ENCODE measurements at places on chromosomes 7 and 10.

GRCh38 chr10:15385552-15386455, 14.7 kb upstream of the FAM171A1 start:
- no peak for DNase-seq

DNA sequence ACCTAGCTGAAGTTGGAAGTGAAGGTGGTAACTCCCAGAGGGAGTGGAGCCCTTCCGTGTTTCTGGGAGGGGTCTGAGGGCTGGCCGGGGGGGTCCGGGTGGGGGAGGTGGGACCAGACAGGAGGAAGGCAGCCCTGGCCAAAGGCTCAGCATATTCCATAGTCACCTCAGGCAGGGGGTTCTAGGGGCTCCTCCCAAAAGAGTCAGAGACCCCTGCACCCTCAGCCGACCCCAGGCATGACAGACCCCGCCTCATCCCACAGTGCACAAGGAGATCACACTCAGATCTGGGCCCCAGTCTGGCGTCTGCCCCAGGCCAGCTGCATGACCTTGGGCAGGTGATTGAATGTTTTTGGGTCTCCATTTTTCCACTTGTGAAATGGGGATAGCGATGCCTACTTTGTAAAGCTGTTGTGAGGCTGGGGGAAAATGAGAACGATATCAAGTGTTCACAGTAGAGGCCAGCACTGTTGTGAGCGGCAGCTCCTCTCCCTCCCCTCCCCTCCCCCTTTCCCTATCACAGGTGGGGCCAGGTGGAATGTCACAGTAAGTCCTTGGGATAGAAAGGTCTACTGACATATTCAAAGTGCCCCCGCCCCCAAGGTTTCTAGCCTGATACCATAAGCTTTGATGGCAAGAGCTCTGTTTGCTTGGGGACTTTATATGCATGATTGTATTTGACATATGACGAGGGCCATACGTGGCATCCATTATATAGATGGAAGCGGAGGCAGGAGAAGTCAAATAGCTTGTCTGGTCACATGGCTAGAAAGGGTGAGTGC, 33.3 kb downstream of the DNAJB12 start:
- no peak for DNase-seq

- DNase-seq, result no peak
These were observed 738 bp upstream of the NCAPG2 start for GRCh38 chr7:158705234-158705850.

DNA sequence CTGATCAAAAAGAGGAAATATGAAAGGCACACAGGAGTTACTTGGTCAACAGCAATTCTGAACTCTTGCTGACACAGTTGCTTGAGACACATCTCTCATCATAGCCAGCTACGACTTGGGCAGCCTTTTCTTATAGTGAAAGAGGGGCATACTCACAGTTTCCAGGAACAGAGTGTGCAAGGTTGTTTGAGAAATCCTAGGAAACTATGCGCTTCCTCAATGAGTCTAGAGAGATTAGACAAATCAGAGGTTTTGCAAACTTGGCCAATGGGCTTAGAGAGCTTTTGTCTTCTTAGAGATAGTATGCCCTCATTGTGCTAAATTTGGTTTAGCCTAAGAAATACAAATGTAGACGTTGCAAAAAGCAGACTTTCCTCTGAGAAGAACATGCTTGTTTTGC, 370.4 kb downstream of the HGF start:
- DNase-seq, result no peak

GRCh38 chr10:96377816-96378294, 19.1 kb upstream of the OPALIN start:
- DNase-seq, result no peak
